ENCODE measurements at places on chromosomes 3 and 15.
A peak's percentile ranks its signal among the peaks of the same experiment; 100 is the strongest.

GRCh38 chr3:11721479-11721878 is 77.8 kb upstream of the VGLL4 start:
- no peak for DNase-seq

GRCh38 chr15:93989440-93989998 is 241.8 kb upstream of the MCTP2 start:
- DNase-seq = no peak

DNA sequence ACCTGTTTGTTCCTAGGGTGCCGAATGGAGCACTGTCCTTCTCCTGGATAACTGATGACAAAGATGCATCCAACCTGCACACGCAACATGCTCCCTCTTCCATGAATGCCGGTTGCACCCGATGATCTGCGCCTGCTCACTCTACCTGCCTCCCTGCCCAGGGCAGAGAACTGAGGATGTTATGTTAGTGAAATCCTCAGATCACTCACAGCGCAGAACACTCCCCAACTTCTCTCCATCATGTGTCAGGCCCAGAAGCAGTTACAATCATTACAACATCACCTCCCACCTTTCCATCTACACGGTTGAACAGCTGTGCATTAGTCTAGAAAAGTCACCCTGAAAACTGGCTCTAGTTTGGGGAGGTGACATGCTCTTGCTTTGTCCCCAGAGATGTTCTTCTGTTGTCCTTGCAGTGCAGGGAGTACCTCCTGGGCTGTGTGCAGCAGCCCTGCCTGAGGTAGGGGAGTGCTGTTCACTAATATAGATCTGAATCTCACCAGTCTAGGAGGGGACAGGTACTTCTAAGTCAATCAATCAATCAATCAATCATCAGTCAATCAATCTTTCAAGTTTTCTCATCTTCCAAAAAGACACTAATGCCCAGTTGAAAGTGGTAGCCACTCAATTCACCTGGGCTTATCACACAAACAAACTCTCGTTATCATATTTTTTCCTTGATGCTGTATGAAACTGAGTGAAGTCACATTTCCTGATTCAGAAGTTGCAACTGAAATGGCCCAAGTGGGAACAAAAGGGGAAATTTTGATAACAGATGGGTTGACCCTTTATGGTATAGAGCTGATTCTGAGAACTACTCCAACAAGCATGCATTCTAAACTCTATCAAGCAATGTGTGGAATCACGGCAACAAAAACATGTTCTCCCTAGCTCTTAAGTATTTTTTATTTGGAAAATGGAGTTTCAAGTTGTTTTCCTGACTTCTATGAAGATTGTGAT is 15.4 kb upstream of the ISLR start:
- DNase-seq = no peak

DNA sequence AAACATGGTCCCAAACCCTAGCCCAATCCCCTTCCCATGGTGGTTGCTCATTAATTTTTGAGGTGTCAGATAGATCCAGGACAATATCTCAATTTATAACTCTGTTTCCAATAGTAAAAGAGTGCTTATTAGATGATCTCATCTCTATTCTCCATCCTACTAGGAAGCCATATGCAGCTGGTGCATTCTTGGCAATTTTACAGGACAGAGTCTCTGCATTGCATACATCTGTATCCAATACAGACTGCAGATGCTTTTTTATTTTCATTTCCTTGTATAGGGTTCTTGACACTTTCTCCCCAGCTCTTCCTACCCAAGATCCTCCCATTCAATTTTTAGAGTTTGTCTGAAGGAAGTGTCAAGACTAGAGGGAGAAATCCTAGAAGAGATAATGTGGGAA is 194.8 kb upstream of the DPH6 start:
- DNase-seq = no peak

- no peak for DNase-seq
Observed at GRCh38 chr3:81741216-81741615, 20.2 kb downstream of the GBE1 start.

- DNase-seq = no peak
Observed at GRCh38 chr3:64059484-64060175, 36.3 kb upstream of the PSMD6 start.

GRCh38 chr3:135084405-135084804 is 289.3 kb downstream of the EPHB1 start:
- DNase-seq = no peak

DNA sequence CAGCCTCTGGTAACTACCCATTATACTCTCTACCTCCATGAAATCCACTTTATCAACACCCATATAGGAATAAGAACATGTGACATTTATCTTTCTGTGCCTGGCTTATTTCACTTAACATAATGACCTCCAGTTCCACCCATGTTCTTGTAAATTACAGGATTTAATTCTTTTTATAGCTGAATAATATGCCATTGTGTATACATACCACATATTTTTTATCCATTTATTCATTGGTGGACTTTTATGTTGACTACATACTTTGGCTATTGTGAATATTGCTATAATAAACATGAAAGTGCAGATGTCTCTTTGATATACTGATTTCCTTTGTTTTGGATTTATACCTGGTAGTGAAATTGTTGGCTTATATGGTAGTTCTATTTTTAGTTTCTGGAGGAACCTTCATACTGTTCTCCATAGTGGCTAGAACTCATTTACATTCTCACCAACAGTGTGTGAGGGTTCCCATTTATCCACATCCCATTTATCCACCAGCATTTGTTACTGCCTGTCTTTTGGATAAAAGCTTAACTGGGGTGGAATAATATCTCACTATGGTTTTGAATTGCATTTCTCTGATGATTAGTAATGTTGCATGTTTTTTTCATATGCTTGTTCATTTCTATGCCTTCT is 473.4 kb downstream of the TBL1XR1 start:
- DNase-seq = no peak

GRCh38 chr15:73818308-73818985 is 54.9 kb upstream of the TBC1D21 start:
- no peak for DNase-seq

DNA sequence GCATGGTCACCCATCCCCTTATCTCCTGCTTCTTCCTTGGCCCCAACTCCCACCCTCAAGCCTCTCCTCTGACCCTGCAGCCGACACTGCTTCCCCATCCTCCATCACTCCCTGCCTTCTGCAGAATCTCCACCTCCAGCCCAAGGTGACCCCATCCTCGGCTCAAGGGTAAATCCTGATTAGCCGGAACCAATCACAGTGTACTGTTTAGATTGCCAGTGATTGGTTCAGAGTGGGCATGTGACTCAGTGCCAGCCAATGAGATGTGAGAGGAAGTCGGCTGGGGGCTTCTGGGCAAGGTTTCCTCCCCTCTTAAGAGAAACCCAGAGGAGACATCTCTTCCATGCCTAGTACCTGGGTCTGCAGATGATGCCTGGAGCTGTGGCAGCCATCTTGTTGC is 10.3 kb downstream of the CACNA2D2 start:
- DNase-seq = peak; percentile 25

- DNase-seq = no peak
Observed at GRCh38 chr15:31337352-31338031, 10.9 kb downstream of the KLF13 start.

DNA sequence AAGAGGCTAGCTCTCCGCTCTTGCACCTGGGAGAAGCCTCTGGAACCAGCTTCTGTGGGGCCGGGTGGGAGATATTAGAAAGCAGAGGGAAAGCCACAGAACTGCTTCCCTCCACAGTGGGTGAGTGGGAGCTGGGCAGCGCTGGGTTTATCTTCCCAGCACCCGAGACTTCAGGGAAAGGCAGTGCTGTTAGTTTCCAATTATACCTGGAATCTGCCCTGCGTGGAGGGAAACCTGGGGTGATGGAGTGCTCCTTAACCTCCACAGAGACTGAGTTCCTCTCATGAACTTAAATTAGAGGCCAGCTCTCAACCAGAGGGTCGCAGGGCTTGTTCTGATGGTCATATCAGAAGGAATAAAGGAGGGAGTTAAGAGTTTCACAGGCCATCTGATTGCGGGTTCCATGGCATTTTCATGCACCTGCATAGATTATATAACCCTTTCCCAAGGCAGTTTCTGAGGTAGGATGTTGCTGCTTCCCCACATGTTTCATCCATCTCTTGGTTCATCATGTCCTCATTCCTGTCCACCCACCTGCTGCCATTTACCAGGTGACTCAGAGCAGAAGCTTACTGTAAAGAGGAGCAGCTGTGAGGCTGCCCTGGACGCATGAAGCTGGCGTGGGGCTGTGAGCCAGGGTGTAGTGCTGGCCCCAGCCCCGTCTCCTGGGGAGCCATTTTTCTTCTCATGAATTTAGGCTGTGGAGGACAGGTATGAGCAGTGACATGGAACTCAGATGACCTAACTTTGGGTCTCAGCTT is 42.5 kb downstream of the CA12 start:
- no peak for DNase-seq

GRCh38 chr3:58164906-58165821 is 45.6 kb downstream of the DNASE1L3 start:
- DNase-seq = no peak

DNA sequence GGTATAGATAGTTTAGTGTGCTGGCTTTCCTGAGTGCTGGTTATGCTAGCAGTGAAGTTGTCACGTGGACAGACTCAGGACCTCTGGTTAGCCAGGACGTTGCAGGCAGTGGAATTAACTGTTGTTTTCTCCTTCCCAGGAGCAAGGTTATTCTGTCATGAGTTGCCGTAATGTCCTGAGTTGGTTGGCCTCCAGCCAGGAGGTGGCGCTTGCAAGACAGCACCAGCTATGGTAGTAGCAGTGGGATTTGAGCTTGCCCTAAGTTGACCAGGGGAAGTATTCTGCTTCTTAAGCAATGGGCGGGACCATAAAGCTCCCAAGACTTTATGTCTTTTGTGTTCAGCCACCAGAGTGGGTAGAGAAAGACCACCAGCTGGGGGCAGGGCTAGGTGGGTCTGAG is 240.7 kb upstream of the DNAJC19 start:
- DNase-seq = peak; percentile 6

- DNase-seq = no peak
Observed at GRCh38 chr3:63949005-63949404, 36.8 kb upstream of the SCAANT1 start.

DNA sequence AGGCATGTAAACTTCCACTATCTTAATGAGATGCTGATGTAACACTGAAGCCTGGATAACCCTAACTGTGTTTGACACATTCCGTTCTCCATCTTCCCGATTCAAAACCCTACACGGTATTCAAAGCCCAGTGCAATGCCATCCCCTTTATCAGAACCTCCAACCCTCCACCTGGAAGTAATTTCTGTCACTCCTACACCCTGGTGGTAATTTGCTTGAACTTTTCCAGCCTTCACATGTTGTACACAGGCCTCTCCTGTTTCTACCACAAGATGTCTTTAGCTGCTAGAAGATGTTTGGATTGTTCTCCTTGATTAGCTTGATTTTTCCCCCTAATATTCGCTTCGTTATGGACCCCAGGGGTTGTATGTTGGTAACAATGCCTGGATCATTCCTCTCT is 208.9 kb downstream of the CHST2 start:
- DNase-seq = peak; percentile 27

DNA sequence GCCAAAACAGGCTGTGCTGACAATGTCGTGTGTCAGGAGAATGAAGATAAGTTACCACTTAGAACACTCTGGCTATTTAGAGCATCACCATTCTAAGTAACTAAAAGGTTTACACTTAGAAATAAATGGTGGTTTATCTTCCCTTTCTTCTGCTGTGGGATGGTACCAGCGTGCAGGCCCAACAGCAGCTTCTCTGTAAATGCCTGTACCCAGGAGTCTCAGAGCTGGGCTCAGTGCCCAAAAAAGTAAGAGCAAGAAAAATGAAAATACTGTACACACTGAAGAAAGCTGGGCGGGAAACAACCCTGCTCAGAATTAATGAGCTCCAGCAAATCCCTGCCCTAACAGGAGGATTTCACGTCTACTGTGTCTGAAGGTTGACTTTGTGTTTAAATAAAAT is 206.5 kb downstream of the MFSD1 start:
- DNase-seq = no peak

DNA sequence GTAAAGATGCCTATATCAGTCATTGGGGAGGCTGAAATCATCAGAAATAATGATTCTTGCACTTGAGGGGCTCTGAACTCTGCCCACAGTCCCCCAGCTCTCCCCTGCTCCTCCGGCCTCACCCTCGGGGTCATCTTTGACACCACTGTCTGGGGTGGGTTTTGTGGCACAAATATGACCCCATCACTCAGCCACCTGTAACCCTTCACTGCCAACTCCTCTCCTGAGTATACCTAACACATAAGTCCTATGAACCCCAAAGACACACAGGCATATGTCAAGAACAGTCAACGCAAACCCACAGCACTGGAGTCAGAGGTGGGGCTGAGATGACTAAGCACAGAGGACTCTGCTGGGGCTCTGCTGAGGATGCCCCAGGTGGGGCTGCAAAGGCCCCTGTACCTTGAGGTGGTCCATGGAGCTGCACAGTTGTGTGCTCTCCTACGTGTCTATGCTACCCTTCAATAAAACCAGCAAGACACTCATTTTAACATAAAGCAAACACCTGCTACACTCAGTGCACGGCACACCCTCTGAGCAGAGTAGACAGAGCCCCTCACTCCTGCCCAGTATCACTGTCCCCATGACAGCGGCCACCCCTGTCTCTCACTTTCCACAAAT is 29.9 kb downstream of the SLC41A3 start:
- no peak for DNase-seq

- DNase-seq = no peak
Observed at GRCh38 chr15:48330105-48330785, 984 bp upstream of the DUT start.

DNA sequence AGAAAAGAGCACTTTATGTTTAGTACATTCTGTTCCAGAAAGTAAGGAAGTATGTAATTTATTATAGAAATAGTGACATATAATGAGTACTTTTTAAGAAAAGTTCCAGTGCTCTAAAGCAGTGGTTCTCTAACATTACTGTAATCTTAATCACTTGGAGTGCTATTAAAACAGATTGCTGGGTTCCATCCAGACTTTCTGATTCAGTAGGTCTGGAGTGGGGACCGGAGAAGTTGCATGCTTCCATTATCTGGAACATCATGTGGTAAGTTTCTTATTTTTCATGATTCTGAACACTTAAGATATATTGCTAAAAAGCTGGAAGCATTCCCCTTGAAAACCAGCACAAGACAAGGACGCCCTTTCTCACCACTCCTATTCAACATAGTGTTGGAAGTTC is 47.5 kb upstream of the ARL14 start:
- no peak for DNase-seq

DNA sequence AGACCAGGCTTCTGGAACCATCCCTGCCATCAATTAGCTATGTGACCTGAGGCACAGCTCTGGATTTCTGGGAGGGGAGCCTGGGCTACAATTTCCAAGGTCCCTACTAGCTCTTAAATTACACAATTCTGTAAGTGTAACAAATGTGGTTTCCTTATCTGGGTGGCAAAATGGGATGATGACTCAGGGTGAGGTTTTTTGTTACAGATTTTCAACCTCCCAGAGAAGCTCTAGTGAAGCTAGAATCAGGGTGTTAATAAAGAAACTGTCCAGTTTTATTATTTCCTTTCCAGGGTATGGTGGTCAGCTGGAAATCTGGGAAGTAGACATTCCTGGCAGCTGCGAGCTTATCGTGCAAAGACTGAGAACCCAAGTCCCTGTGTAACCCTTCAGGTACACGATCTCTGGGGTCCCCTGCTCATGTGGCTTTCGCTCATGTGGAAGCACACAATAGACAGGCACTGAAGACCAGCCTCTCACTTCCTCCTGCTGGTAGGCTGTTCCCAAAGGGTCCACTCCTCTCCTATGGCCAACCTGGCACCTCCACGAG is 7.3 kb downstream of the RAB27A start:
- DNase-seq = no peak

- DNase-seq = no peak
Observed at GRCh38 chr3:108093616-108094015, 2.8 kb upstream of the CD47 start.

- no peak for DNase-seq
Observed at GRCh38 chr15:42279234-42279723, 6.0 kb upstream of the TMEM87A start.

GRCh38 chr3:156037356-156037755 is 83.0 kb upstream of the KCNAB1 start:
- no peak for DNase-seq

Measured in Jurkat, Clone E6-1 (cell line).